ELR (cell line): ENCODE measurements at places on chromosomes 5 and 9.

- peak; percentile 41 for DNase-seq
Observed at GRCh38 chr5:65327582-65327981, 154.1 kb downstream of the ADAMTS6 start.

- DNase-seq = peak; percentile 40
Observed at GRCh38 chr9:120441426-120442307, 138.3 kb downstream of the CDK5RAP2 start.

- DNase-seq = peak; percentile 65
Observed at GRCh38 chr5:59798862-59799667, 94.5 kb downstream of the PDE4D start.

DNA sequence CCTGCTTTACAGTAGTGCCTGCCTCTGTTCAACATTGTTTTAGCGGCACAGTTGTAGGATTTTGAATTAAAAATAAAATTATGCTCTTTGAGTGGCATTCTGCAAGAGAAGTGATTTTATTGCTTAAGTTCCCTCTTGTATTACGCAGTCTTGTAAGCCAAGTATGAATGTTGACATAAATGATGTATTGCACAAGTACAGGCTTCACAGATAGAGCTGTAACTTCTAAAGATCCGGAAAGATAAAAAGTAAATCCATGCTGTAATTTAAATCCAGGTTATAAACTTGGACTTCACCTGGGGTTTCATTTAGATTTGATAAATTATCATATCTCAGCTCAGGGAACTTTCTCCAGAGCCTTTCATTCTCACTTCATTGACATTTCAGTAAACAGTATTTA, 1114.7 kb downstream of the PTPRD start:
- no peak for DNase-seq

GRCh38 chr5:151628112-151628823, 37.1 kb upstream of the FAT2 start:
- DNase-seq = no peak

DNA sequence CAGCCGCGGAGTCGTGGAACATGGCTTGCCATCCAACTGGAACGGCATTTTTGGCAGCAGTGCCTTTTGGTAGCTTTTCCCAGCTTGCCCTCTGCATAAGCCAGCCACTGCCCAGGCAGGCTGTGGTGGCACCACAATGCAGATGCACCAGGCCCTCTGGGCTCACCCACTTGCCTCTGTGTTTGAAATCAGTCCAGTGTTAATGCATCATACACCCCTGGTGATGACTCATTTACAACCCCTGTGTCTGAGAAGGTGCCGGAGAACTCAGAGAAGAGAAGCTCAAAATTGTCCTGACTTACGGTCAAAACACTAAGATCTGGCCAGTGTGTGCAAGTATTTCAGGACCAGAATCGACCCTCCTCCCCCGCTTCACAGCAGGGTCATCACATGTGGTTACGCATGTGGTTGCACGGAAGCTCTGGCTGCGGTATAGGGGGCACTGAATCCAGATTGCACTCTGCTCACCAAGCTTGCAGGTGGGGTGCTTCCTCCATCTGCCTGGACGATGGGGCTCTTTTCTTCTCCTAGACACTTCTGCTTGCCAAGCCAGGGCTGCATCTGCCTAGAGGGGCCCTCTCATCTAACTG, 66.5 kb upstream of the SMIM15 start:
- peak; percentile 38 for DNase-seq

DNA sequence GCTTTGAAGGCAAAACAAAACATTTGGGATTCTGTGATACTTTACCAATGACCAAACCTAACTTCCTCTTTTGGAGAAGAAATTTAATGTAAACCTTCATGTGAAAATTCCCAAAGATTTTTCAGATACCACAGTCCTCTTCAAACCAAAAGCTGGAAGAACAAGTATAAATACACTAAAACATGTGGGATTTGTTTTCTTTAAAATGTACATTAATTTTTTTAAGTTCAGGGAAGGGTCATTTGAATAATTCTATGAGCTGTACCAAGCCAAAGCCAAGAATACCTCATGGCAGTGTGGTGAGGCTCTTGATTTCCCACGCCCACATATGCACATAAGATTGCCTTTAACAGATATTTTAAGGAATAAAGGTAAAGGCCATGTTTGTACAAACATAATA, 28.4 kb upstream of the ITGA1 start:
- no peak for DNase-seq

DNA sequence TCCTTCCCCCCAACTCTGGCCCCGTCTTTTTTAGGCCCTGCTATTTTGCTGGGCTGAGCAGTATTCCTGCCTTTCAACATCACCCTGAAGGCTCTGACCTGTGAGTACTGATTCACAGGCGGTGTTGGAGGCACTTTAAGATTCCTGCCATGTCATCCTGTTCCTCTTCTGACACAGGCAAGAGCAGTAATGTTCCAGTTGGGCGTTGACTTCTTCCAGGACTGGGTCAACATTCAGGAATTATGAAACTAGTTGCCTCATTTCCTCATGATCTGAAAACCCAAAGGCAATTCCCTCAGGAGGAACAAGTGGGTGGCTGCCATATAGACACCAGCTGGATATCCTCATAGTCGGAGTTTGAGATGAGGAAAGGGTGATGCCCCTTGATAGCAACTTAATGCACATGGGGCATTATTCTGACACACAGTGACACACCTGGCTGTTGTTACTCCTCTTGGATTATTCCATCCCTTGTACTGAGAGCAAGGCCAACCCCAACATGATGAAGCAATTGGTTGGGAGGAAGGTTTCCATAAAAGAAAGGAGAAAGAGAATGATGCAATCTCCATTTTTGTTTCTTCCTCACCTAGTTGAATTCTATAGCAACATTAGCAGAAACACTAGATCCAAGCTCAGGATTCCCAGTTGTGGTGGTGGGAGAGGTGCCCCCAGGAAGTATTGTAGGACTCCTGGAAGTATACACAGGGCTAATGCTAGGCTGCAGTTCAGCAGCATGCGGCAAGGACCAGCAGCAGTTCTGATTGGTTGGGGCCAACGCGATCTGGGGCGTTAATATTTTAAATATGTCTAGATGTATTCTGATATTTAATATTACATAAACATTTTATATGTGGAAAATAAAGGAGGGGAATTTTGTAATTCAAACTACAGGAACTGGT, 19.6 kb upstream of the GLRX start:
- DNase-seq = peak; percentile 78

GRCh38 chr5:92104126-92104525, 721.0 kb upstream of the ARRDC3 start:
- DNase-seq = no peak

- DNase-seq = no peak
Observed at GRCh38 chr9:108080285-108080684, 590.7 kb upstream of the KLF4 start.

- no peak for DNase-seq
Observed at GRCh38 chr5:99386406-99387077, 457.7 kb upstream of the CHD1 start.

DNA sequence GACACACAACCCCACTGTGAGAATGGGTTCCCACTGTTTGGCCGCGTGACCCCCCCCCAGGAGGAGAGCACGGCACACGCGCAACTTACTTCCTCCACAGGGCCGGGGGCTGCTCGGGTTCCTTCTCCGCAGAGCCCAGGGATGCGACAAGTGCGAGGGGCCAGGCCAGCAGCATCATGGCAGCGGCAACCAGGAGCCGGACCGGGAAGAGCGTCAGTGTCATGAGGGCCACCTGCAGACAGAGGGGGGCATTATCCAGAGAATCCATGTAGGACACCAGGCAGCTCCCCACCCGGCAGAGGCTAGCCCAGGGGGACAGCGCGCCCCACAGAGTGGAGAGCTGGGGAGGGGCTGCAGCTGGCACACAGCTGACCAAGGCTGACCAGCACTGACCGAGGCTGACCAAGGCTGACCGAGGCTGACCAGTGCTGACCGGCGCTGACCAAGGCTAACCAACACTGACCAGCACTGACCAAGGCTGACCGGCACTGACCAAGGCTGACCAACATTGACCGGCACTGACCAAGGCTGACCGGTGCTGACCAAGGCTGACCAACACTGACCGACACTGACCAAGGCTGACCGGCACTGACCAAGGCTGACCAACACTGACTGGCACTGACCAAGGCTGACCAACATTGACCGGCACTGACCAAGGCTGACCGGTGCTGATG, 22.3 kb downstream of the LPCAT1 start:
- no peak for DNase-seq

GRCh38 chr9:114336699-114337395, 7.2 kb downstream of the ORM2 start:
- DNase-seq = no peak

DNA sequence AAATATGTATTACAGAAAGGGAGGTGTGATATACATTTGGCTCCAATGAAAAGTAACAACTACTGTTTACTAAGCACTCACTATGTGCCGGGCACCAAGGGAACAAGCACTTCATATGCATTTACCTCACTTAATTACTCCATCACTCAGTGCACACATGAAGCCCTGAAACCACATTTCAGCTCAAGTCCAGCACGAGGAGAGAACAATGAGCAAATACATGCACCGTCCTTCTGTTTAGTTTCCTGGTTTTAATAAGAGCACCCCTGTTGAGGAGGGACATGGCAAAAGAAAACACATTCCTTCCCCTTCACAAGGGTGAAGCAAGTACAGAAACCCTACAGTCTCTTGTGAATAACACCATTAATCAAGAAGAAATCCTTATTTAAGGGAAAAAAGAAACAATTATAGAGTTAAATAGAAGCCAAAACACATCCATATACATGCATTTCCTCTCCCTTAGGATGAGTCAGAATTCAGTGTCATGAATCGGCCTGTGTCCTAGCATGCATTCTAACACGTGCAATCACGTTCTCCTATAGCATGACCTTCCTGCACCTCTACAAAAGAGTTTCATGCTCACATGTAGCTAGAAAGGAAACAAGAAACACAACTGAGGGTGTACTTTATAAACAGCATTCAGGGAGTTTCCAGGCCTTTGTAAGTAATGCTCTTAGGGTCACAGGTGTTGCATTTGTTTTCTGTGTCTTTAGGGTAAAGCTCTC, 411.6 kb downstream of the BNC2 start:
- peak; percentile 57 for DNase-seq

DNA sequence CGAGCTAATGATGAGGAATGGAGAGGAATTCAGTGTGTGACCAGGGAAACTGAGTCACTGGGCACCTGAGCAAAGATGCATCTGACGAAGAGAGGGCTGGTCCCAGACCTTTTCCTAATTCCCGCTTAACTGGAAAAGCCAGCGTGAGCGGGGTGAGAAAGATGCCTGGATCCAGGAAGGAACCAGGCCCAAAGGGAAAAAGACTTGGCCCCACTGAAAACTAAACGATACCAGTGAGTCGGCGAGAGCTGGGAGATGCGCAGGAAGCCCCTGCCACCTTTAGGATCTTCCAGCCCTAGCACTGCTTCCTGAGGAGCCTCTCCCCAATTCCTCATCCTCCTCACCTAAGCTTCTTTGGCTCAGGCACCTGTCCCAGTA, 499 bp upstream of the FCHSD1 start:
- no peak for DNase-seq

- DNase-seq = no peak
Observed at GRCh38 chr9:2781336-2781735, 62.6 kb downstream of the PUM3 start.

- DNase-seq = peak; percentile 25
Observed at GRCh38 chr5:72065751-72066255, 41.5 kb upstream of the MAP1B start.

GRCh38 chr5:168401880-168402279, 84.4 kb upstream of the RARS1 start:
- DNase-seq = no peak

DNA sequence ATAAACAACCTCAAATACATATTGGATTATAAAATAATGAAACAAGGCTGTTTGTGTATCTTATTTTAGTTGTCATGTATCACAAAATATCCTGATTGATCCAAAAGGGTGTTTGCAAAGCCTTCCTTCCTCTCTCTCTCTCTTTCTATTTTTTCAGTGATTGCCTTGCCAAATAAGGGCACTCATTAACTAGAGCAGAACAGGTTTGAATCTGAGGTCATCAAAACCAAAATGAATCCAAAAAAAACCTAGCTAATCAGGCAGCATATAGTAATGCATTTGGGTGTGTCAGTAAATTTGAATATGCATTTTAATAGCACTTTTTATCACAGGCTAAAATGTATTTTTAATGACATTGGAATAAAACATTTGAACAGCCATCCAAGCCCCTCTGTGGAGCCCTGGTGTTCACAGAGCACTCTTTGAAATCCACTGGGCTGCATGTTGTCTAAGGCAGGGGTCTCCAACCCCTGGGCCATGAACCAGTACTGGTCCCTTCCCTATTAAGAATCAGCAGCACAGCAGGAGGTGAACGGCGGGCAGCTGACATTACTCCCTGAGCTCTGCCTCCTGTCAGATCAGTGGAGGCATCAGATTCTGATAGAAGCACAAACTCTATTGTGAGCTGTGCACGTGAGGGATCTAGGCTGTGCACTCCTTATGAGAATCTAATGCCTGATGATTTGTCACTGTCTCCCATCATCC, 171.8 kb upstream of the RAI14 start:
- DNase-seq = no peak

DNA sequence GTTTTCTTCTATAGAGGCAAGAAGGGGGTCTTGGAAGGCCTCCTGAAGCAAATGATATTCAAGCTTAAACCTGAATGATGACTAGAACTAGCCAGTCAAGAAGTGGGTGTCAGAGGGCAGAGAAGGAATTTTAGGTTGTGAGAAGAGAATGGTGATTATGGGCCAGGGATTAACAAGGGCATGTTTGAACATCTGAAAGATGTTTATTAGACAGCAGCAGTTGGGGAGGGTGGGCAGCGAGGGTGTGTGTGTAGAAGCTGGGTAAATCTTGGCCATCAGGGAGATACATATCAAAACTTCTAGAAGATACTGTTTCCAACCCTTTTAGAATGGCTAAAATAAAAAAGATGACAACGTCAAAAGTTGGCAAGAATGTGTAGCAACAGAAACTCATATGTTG, 54.5 kb downstream of the MAN2A1 start:
- DNase-seq = no peak

- DNase-seq = peak; percentile 27
Observed at GRCh38 chr9:131405428-131405827, 11.5 kb downstream of the PRRC2B start.

- DNase-seq = no peak
Observed at GRCh38 chr5:149674686-149675085, 55.4 kb upstream of the PPARGC1B start.

DNA sequence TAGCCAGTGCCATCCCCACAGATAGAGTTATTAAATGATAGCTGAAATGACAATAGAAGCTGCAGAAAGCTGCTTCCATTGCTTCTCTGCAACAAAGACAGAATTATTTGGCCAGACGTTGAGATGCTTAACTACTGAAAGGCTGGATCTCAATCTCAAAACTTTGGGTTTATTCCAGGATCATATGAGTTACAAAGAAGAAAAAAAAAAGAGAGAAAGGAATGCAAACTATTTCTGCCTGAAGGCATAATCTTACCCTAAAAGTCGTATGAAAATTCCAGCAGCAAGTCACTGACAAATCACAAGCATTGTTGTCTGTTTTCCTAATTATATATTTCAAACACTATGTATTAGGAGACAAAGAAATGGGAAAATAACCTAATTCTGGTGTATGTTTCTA, 12.8 kb upstream of the TYRP1 start:
- peak; percentile 77 for DNase-seq
